Caki2 (cell line): ENCODE measurements at places on chromosomes 1 and 21.

DNA sequence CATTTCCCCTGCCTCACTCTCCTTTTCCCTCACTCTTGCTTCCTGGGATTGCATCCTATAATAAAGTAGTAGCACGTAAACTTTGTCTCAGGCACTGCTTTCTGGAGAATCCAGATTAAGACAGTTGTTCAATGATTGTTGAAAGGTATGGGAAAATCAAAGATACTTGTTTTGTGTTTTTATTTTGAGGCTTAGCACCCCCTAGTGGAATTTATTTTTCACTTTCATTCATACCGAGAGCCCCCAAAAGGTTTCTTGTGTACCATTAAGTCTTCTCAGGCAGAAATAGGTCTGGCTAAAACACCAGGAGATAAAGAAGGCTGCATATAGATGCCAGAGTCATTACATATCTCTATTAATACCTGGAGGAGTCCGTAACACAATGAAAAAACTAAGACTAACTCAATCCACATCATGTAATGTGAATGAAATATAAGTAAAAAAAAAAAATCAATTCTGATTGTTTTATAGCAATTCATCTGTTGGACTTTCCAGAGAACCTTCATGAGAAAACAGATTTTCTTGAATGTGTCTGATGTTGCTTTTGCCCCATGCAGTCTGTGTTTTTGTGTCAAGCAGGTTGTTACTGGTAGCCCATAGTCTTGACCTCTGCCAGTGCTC is 103.5 kb downstream of the RPE65 start:
- DNase-seq = peak; percentile 6

DNA sequence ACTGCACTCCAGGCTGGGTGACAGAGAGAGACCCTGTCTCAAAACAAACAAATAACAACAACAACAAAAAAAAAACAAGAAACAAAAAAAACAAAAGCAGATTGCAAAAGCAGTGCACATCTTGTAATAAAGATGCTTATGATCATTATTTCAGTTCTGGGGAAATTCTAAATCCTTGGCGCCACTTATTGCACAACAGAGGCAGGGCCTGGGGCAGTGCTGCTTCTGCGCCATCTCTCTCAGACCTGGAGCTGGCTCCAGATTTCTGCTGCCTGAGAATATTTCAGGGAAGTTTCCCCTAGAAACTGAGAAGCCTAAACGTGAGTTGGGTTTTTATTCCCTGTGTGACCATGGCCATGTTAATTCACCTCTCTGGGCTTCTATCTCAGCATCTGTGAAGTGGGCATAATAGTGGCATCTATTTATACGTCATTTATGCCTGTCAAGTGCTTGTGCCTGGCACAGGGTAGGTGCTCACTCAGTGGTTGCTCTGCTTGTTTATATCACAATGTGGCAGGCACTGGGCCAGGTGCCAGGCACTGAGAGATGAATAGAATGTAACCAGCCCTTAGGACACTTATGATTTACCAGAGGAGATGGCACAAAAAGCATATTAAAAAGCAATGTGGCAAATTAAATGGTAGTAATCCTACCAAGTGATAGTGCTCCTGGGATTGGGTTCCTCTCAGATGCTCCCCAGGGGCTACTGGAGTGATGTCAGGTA is 67.9 kb downstream of the MDM4 start:
- DNase-seq = no peak

GRCh38 chr1:160092366-160093068 is 5.9 kb downstream of the IGSF8 start:
- no peak for DNase-seq

GRCh38 chr1:8679395-8679800 is 138.0 kb downstream of the RERE start:
- DNase-seq = no peak

- DNase-seq = no peak
Measured at GRCh38 chr1:53134961-53135734, 7.3 kb downstream of the SLC1A7 start.

DNA sequence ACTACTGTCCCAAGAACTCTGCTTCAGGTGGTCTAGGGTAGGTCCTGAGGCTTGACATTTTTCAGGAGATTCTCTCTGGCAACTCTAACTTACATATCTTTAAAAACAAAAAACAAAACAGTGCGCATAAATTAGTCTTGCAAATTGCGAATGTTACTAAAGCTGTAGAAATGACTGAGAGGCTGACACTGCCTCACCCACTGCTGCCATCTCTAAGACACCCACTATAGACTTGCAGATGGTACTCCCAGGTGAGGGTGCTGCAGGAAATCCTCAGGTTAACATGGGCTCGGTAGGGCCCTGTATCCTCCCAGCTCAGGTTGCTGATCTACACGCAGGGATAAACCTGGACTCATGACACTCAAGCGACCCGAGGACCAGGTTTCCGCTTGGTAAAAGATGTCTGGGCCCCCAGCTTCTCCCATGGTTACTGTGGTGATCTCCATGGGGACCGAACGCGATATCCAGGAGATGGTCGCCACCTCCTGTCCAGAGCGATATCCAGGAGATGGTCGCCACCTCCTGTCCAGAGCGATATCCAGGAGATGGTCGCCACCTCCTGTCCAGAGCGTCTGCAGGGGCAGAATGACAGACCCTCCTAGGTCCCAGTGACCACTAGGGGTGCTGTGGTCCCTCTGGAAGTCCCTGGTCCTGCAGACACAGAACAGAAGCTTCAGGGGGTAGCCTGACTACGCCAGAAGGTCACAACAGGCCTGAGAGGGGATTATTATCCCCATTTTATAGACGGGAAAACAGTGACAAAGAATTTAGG is 16.2 kb upstream of the LY9 start:
- no peak for DNase-seq

- no peak for DNase-seq
Measured at GRCh38 chr1:68433395-68433794, 16.4 kb downstream of the RPE65 start.

- DNase-seq = peak; percentile 82
Measured at GRCh38 chr1:27418326-27419185, 26.1 kb downstream of the GPR3 start.

GRCh38 chr1:12386130-12386529 is 156.3 kb downstream of the VPS13D start:
- DNase-seq = peak; percentile 54

GRCh38 chr1:3795453-3796214 is 664 bp downstream of the LRRC47 start:
- DNase-seq = no peak

DNA sequence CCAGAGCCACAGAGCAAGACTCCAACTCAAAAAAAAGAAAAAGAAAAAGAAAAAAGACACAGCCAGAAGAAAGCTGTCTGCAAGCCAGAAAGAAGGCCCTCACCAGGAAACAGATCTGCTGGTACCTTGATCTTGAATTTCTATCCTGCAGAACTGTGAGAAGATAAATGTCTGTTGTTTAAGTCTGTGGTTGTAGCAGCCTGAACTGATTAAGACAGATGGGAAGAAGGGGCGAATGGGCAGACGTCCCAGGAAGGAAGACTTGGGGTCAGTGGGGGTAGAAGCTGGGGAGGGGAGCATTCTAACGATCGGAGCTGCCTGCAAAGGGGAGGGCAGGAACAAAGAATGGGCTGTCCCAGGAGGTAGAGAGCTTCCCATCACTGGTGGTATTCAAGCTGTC is 6.3 kb downstream of the SLC2A7 start:
- DNase-seq = no peak

GRCh38 chr1:190138266-190138665 is 339.4 kb downstream of the BRINP3 start:
- DNase-seq = no peak

DNA sequence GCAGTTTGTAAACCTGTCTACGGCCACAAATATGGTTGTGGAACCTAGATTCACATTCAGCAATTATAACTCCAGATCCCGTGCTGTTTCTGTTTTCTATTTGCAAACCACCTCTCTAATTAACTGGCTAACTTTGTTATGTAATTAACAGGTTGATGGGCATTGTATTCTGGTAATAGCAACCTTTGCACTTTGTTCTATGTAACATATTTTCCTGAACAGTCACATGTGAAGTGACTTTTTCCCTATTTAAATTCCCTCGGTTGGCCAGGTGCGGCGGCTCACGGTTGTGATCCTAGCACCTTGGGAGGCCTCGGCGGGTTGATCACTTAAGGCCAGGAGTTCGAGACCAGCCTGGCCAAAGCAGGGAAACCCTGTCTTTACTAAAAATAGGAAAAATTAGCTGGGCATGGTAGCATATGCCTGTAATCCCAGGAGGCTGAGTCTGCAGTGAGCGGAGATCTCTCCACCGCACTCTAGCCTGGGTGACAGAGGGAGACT is 1.4 kb downstream of the ACADM start:
- DNase-seq = no peak

- DNase-seq = no peak
Measured at GRCh38 chr1:23428136-23428905, 3.8 kb upstream of the TCEA3 start.

- DNase-seq = no peak
Measured at GRCh38 chr1:47582891-47583608, 145.2 kb downstream of the FOXD2 start.

- DNase-seq = no peak
Measured at GRCh38 chr1:168485048-168485447, 58.7 kb downstream of the XCL2 start.

GRCh38 chr1:13746342-13746741 is 46.4 kb downstream of the PRDM2 start:
- no peak for DNase-seq

GRCh38 chr1:243605604-243606003 is 244.4 kb downstream of the AKT3 start:
- no peak for DNase-seq

GRCh38 chr1:167544447-167545093 is 9.0 kb downstream of the CREG1 start:
- no peak for DNase-seq

DNA sequence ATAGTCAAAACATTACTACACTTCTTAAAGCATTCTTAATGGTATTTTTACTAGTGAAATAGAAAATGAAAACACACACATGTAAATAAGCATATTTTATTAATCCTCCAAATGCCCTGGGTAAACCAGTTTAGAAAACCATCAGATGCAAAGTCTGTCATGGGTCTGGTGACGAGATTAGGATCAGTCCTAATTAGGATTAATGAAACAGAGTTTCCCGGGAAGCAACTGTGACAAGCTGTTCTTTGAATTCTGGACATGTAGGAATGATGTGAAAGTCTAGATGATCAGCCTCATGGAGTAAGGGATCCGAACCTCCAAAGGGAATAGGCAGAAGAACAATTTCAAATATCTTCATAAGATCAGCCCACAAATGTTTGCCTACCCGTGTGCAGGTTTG is 250.2 kb downstream of the KIF26B start:
- no peak for DNase-seq

DNA sequence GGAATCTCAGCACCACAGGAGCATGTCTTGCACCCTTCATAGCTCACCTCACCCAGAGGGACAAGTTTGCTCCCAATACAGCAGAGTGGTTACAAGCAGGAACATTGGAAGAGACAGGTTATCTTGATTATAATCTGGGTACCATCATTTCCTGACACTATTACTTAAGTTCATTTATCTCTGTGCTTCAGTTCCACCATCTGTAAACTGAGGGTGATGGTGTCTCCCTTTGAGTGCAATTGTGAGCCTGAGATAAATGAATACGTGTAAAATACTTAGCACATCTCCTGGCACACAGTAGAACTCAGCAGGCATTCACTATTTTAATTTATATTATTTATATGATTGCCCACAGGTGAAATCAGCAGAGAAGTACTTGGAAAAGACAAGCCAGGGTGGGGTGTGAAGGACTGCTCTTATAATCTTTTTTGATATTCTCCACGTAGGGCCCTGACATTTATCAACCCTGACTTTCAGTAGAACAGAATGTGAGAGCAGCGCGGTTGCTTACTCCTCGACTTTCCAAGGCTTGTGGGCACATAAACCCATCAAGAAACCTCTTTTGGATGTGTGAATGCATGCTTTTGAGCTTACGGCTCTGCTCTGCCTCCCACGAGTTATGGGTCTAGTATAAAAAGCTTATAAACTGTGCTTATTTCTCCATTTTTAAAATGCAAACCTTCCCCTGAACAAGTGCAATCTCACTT is 34.9 kb downstream of the DUSP10 start:
- no peak for DNase-seq

- DNase-seq = no peak
Measured at GRCh38 chr21:26532208-26532607, 40.9 kb downstream of the CYYR1 start.

DNA sequence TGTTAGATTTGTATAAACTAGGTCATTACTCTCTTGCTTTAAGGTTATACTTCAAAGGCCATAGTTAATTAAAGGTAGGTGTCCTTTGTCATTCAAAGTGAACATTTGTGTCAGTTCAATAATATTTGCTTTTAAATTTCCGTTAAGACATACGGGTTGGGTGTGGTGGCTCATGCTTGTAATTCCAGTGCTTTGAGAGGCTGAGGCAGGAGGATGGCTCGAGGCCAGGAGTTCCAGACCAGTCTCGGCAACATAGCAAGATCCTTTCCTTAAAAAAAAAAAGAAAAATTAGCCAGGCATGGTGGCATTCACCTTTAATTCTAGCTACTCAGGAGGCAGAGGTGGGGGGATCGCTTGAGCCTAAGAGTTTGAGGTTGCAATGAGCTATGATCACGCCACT is 80.4 kb downstream of the KIF26B start:
- DNase-seq = no peak

- no peak for DNase-seq
Measured at GRCh38 chr1:205373022-205373797, 16.5 kb upstream of the KLHDC8A start.

DNA sequence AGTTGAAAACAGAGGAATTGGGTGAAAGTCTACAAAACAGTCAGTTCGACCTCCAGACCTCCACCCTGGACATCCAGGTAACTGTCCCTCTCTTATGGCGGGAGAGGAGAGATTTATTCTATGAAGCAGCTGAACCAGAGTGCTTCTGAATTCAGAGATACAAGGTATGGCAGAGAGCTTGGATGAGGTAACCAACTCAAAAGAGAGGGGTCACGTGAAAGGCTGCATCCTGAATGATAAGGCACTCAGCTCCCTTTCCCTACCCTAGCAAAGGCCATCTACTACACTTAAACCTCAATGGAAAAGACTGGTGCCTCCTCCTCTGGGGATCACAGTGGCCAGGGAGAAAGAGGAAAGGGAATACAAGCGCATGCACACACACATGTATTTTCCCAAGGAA is 88.4 kb upstream of the KCNA3 start:
- no peak for DNase-seq

DNA sequence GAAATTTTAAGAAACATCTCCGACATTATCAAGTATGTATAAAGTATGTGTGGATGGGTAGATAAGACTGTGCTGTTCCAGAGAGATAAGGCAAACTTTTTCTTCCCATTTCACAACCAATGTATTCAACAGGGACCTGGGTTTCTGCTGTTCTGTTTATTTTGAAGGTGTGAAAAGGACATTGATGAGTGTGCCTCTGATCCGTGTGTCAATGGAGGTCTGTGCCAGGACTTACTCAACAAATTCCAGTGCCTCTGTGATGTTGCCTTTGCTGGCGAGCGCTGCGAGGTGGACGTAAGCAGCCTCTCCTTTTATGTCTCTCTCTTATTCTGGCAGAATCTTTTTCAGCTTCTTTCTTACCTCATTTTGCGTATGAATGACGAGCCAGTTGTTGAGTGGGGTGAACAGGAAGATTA is 174.0 kb downstream of the CRB1 start:
- no peak for DNase-seq
